ENCODE measurements at places on chromosomes 4 and X.

GRCh38 chr4:100083289-100083688, 107.0 kb downstream of the DDIT4L start:
- no peak for DNase-seq

- DNase-seq = no peak
Measured at GRCh38 chrX:14344172-14344940, 185.0 kb upstream of the GLRA2 start.

GRCh38 chrX:153948847-153949805, 4.7 kb upstream of the RENBP start:
- no peak for DNase-seq

DNA sequence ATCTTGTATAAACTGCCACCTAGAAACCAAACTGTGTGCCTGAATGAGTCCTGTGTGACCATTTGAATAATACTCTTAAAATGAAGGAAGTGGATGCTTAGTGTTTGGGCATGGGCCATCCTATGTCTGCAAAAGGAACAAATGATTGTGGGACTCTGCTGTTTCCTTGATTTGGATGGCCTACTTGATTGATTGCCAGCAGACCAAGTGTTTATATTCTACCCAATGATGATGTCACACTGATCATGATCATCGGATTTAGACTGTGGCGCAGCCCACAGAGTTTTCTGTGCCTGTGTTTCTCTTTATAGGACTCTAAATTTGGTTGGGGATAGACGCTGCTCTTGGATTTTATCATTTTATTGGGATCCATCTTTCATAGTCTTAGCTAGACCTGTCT, 4.4 kb downstream of the SEPTIN11 start:
- no peak for DNase-seq

GRCh38 chrX:110750526-110751189, 45.0 kb downstream of the CHRDL1 start:
- no peak for DNase-seq

- DNase-seq = no peak
Measured at GRCh38 chr4:6889736-6890324, 19.8 kb upstream of the TBC1D14 start.

DNA sequence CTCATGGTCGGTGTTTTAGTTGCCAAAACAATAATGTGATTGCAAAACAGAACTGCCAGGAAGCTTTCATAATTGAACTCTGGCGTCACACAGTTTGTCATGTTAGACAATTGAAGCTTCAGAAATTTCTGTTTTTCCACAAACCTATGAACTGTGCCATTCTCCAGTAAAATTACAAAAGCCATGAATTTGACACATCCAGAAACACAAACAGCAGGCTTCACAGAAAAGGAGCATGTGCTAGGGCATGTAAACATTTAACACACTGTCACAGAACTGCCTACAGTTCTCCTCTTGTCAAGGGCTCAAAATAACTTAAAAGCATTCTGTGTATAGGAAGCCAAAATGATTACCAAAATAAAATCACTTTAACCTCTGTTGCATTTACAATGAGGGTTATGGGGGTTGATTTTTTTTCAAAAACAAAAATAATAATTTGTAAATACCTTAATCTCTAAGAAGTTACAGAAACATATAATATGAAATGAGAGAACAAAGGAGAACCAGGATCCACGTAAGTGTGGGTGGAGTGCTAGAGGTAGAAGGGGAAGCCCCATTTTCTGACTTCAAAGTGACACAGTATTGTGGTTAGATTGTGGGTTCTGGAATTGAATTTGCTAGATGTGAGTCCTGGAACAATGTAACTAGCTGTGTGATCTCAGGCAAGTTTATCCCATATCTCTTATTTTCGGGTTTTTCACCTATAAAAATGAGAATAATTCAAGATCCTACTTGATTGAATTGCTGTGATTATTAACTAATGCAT, 295.0 kb downstream of the CENPC start:
- no peak for DNase-seq

- DNase-seq = peak; percentile 14
Measured at GRCh38 chr4:92101737-92102172, 202.0 kb upstream of the GRID2 start.

- no peak for DNase-seq
Measured at GRCh38 chr4:20681271-20681670, 19.0 kb upstream of the PACRGL start.

GRCh38 chr4:77880784-77881183, 18.2 kb downstream of the MRPL1 start:
- peak; percentile 38 for DNase-seq

- no peak for DNase-seq
Measured at GRCh38 chr4:171793723-171794122, 19.5 kb upstream of the GALNTL6 start.

- no peak for DNase-seq
Measured at GRCh38 chr4:17323554-17324385, 188.1 kb downstream of the QDPR start.

- DNase-seq = no peak
Measured at GRCh38 chr4:86586626-86587380, 7.3 kb upstream of the PTPN13 start.

GRCh38 chrX:84248226-84248625, 60.2 kb upstream of the RPS6KA6 start:
- DNase-seq = no peak

GRCh38 chr4:156472624-156473023, 499.0 kb downstream of the PDGFC start:
- no peak for DNase-seq

DNA sequence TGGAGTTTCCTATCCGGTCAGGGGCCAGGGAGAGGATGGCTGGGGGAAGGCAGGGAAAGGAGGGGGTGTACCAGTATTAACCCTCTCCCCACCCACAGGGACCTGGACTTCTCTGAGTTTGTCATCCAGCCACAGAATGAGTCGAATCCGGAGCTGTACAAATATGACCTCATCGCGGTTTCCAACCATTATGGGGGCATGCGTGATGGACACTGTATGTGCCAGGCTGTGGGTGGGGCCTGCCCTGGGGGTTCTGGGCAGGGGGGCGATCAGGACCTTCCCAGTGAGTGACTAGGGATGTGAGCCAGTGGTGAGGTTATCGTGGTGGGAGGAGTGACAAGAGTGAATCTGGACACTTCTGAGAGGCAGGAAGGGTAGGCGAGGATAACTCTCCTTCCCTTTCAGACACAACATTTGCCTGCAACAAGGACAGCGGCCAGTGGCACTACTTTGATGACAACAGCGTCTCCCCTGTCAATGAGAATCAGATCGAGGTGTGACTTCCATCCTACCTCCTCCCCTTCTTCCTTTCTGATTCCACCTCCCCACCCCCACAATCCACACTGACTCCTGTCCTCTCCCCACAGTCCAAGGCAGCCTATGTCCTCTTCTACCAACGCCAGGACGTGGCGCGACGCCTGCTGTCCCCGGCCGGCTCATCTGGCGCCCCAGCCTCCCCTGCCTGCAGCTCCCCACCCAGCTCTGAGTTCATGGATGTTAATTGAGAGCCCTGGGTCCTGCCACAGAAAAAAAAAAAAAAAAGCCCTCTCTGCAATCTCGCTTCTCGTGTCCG, 14.6 kb downstream of the USP11 start:
- no peak for DNase-seq

GRCh38 chr4:44221407-44221806, 227.2 kb downstream of the KCTD8 start:
- no peak for DNase-seq

GRCh38 chr4:147704846-147705245, 20.9 kb upstream of the PRMT9 start:
- no peak for DNase-seq

DNA sequence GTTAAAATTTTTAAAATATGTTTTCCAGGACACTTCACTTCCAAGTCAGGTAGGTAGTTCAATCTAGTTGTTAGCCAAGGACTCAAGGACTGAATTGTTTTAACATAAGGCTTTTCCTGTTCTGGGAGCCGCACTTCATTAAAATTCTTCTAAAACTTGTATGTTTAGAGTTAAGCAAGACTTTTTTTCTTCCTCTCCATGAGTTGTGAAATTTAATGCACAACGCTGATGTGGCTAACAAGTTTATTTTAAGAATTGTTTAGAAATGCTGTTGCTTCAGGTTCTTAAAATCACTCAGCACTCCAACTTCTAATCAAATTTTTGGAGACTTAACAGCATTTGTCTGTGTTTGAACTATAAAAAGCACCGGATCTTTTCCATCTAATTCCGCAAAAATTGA, 49.7 kb downstream of the XIAP start:
- DNase-seq = no peak

DNA sequence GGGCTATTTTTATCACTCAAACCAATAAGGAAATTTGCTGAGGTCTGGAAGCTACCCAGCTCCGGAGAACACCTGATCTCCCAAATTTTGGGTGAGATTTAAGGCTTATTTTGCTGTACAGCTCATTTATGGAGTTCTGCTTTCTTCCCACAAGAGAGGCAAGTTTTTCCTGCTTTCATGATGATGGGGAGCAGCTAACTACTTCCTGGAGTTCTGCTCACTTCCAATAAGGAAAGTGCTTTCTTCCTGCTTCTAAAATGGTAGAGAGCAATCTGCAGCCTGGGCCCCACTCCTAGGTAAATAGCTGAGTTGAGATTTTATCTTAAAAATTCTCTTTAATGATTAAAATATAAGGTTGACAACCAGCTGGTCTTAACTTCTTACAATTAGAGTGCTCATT, 606.0 kb upstream of the HTR2C start:
- DNase-seq = no peak

GRCh38 chrX:136616987-136617685, 30.8 kb upstream of the CD40LG start:
- DNase-seq = no peak

- peak; percentile 54 for DNase-seq
Measured at GRCh38 chr4:25925486-25926201, 11.6 kb downstream of the SMIM20 start.

DNA sequence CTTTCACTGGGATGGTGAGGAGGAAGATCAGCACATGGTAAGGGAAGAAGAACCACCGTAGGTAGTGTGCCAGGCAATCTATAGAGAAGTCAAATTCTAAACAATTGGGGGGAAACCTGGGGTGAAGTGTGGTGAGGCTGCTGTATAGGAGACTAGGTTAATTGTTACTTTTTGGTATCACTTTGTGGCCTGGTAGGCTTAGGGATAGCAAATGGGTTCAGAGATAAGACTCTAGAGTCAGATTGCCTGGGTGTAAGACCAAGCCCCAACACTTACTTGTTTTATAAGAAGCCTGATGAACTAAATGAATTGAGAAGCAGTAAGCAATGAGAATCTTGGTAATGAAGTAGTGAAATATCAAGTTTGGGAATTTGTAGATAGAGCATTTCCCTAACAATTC, 8.7 kb downstream of the SMAD1 start:
- DNase-seq = no peak

- DNase-seq = peak; percentile 70
Measured at GRCh38 chrX:17818726-17819125, 42.4 kb downstream of the RAI2 start.

GRCh38 chrX:8319359-8319758, 145.3 kb upstream of the VCX3B start:
- DNase-seq = no peak

DNA sequence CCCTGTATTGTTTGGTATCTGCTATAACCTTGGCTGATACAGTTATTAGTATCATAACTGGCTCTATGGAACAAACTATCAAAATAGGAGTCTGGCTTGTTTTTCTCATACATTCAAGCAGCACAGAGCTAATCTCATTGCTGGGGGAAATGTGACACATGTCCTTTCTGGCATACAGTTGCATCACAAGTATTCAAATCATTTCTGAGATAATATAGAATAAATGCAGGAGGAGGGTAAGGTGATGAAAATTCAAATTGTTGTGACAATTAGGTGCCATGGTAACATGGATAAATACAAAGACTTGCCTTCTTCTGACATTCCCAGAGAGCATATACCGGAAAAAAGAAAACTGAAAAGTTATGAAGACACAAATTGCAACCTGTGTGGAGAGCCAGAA, 2706.8 kb downstream of the ARAP2 start:
- DNase-seq = peak; percentile 2

DNA sequence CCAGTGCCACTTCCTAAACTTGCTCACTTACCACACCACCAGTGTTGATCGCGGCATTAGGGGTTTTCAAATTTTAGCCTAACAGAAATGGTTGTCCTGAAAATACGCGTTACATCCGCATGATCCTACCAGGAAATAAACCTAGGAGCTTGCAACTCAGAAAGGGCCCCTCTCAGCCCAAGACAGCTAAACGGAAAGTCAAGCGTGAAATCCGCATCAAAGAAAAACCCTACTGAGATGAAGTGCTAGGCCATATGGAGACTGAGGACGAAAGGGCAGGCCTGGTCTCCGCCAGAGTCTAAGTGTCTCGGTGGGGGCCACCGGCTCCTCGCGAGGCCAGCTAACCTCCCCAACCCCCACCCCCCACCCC, 626 bp downstream of the YTHDC1 start:
- DNase-seq = peak; percentile 77

DNA sequence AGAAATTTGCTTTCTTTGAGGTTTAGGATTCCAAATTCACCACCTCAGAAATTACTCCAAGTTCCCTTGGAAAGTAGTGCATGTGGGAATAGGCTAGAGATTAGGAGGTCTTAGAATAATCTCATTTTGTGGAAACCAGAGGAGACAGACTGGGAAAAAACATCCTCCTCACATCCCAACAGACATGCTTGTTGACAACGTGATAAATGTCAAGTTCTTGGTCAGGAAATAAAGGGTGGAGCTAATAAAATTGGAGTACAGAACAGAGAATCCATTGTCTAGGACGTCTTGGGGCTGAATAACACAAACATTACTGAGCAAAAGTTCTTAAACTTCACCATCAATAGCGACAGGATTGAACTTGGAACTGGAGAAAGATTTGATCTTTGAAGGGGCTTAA, 233.4 kb downstream of the PABPC4L start:
- DNase-seq = no peak

GRCh38 chr4:48047421-48047844, 30.9 kb downstream of the NIPAL1 start:
- DNase-seq = no peak
